Foreskin keratinocyte (primary cell): ENCODE measurements at places on chromosomes 5 and 9. TPM values are rescaled to one million over a fixed set of nuclear protein-coding genes. Genes with fewer than 3 reads are reported as not detected.

Gene OMD
- polyA plus RNA-seq = not detected in 2 replicates

DNA sequence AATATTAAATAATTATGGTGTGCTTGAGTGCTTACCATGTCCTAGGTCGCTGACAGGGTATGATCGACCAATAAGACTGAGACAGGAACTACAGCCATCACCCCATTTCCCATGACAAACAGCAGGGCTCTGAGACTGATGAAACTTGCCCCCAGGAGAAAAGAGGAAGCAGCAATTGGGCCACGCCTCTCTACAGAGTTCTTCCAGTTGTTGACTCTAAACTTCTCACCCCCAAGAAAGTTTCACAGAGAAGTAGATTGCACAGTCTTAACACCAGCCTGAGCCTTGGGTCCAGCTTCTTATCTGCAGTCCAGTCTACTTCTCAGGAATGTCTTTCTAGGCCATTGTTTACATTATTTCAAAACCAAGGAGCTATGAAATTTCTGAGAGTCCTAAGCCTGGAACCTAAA, 182.2 kb upstream of the ANKRD55 start:
- no peak for DNase-seq

Gene OR13C9
- not detected in 2 replicates for polyA plus RNA-seq

Gene RLN2
- 1.6 and 1.8 TPM in 2 replicates for polyA plus RNA-seq

Gene HACD4
- 2.7 and 3.6 TPM in 2 replicates for polyA plus RNA-seq

GRCh38 chr9:71676460-71676859, 91.9 kb downstream of the CEMIP2 start:
- DNase-seq = no peak

DNA sequence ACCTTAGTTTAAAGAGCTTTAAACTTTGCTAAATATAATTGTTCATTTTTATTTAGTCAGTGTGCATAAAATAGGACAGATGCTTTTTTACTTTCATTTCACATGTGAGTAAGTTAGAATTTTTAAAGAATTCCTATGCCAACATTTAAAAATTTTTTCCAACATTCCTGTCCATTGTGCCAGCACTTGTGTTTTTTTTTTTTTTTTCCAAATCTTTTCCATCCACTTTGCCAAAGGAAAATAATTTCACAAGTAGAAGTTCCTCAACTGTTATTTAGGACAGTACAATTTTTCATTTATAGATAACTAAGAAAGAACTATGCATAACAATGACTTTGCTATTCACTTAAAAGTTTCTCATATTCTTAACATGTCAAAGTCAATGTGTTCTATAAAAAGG, 189.5 kb downstream of the ADAMTS6 start:
- DNase-seq = no peak

DNA sequence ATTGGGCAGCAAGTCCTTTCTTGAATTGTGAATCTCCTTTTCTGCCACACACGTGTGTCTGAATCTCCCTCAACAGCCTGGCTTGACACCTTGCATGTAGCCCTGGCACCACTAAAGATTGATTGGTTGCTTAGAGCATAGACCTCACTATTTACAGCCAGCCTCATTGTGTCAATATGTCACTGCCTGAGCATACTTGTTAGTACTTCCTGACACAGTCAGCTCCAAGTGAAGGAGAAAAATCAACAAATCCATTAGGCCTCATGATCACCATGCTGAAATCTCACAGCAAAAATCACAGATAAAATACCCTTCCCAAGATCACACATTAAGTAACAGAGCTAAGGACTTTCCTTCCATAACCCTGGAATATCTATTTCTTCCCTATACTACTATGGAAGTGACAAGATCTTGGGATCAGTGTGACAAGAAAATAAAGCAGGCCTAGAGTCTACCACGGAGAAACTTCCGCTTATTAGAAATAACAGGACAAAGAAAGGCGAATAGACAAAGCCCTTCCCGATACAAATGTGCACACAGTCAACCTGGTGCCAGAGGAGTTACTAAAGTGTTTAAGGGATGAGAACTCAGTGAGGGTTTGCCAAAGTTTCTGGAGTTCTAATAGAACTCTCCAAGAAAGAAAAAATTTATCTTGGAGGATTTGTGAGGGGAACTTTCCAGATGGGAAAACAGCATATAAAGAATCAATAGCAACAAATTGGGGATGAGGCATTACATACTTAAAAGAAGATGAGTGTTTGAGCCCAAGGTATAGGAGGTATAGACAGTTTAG, 5.6 kb upstream of the ARL15 start:
- DNase-seq = no peak

DNA sequence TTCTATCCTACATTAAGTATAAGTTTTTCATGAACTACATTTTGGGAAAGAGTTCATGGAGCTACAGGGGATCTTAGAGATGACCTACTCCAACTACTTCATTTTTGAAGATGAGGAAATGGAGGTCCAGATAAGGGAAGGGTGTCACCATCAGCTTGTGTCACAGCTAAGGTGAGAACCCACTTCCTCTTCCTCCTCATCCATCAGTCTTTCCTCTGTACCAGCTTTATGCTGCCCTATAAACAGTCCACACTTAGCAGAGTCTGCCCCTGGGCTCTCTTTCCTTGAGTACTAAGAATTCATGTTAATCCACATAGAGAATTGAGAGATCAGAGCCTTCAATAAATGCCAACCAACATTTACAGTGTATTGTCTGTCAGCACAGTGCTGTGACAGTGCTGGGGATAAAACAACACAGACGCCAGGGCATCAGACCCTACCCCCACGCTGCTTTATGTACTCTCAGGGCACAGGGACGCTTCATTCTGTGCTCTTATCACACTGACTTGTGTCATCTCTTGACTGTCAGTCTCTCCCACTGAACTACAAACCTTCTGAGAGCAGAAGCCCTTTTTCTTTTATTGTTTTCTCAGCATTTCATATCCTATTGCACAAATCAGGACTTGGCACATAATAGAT, 22.1 kb downstream of the ADRB2 start:
- DNase-seq = no peak

DNA sequence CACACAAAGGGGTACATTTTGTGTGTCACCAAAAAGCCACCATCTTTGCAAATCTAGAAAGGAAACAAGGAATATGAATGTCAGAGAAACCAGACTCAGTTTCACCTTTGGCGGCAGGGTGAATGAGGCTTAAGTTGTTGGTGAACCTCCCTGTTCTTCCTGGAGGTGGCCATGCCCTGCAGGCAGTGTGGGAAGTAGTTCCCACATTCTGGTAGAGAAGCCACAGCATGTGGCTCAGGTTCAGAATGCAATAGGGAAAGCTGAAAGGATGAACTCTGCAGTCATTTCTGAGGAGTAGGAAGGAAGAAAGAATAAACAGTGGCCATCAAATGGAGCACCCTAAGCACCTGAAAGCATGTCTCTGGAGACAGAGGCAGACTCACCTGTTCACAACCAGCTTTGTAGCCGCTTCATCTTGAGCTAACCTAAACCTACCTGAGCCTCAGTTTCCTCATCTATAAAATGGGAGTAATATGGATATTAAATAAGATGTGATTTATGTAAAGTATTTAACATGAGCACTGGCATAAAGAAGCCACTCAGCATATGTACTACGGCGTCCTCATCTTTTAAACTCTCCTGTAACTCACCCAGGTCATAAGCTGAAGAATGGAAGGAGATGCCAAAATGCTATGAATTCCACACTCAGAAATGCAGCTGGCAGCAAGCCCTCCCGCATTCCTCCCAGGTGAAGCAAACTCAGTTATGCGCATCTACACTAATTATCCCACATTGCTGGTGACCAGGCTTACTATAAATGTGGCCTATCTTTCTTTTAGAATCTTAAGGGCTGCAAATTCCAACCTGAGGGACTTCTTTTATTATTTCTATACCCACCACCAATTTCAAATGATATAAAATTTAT, 86.0 kb downstream of the ZNF608 start:
- DNase-seq = peak; percentile 86

DNA sequence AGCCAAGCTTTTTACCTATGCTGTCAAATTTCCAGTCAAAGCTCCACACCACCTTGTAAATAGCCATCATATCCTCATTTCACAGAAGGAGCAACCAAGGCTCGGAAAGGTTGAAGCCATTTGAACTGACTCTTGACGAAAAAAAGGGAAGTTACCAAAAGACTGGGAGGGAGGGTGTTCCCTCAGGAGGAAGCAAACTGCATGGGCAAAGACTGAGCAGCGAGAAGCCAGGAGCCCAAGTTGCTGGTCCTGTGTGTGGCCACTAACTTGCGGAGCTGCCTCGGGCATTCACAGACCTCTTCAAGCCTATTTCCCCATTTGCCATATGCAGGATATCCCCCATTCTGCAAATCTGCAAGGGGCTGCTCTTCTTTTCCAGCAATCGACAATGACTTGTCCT, 37.4 kb downstream of the TTLL11 start:
- DNase-seq = no peak

DNA sequence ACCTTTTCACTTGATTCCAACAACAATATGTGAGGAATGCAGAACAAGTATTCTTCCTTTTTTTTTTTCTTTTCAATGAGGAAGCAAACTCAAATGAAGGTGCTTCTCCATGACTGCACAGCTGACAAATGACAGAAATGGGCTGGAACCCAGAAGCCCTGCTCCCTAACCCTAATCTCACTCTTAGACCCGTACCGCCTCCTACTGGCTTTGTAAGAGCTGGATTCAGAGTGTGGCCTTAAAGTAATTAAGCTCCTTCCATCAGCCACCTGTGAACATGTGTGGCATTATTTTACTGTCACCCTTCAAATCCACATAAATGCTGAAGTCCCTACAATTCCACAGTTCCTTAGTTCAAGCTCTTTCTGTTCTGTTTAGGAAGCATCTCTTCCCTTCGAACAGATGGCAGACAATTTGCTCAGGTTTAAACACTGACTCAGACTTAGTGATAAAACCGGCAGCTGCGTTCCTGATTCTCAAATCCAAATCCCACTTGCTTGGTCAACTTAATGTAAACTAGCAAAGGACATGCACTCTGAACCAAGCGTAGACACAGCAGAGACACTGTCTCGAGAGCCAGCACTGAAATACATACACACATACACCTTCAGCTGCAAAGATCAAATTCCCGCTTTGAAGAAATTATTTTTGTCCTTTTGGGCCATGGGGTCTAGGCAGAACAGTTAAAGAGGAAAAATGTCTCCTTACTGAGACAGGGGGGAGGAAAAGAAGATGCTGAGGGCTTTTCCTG, 316.7 kb upstream of the TLE4 start:
- no peak for DNase-seq

GRCh38 chr5:39419796-39420195, 5.0 kb downstream of the DAB2 start:
- DNase-seq = no peak

- DNase-seq = no peak
These were observed 1.0 kb downstream of the AGTPBP1 start for GRCh38 chr9:85740787-85741094.

Gene MYOZ3
- 0.33 and 0.35 TPM in 2 replicates for polyA plus RNA-seq

- no peak for DNase-seq
These were observed 95.3 kb downstream of the PRELID2 start for GRCh38 chr5:145739843-145740242.

- DNase-seq = no peak
These were observed 163.8 kb downstream of the TMEM38B start for GRCh38 chr9:105858006-105858690.

- no peak for DNase-seq
These were observed 35.3 kb upstream of the ICE1 start for GRCh38 chr5:5387192-5387591.

GRCh38 chr9:4106760-4107143, 193.1 kb downstream of the GLIS3 start:
- no peak for DNase-seq

DNA sequence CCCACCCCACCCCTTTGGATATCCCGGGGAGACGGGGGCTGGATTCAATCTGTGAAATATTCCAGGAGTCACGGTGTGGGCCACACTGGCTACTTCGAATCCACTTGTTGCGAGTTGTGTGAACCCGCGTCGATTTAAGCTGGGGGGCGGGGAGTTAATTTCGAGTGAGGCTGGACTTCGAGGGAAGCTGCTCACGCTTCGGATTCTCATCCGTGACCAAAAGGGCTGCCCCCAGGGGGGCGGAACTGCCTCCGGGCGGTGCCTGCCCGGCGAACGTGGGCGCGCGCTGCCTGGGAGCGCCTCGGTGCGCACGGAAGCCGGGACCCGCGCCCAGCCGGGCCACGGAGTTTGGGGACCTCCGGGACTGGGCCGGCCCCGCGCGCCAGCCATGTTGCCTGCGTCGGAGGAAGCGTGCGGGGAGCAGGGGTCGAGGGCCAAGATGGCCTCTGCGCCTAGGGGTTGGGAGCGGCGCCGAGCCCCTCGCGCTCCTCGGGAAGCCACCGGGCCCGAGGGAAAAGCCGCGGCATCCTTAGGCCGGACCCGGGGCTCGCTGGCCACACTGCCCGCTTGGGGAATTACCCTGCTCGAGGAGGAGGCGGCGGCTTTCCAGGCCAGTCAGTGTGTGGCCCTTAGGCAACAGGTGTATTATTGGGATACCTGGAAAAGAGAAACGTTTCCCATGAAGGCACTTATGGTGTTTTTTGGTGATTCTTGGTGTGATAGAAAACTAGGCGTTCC, 975 bp downstream of the OCLN start:
- DNase-seq = no peak

GRCh38 chr5:9524941-9525340, 20.9 kb downstream of the SEMA5A start:
- no peak for DNase-seq

Gene WDR38
- not detected in 2 replicates for polyA plus RNA-seq

- DNase-seq = peak; percentile 94
These were observed 112.7 kb upstream of the IQGAP2 start for GRCh38 chr5:76290321-76290757.

- no peak for DNase-seq
These were observed 116.3 kb upstream of the EPB41L4A start for GRCh38 chr5:112535356-112535755.

Gene IL5
- not detected in 2 replicates for polyA plus RNA-seq

DNA sequence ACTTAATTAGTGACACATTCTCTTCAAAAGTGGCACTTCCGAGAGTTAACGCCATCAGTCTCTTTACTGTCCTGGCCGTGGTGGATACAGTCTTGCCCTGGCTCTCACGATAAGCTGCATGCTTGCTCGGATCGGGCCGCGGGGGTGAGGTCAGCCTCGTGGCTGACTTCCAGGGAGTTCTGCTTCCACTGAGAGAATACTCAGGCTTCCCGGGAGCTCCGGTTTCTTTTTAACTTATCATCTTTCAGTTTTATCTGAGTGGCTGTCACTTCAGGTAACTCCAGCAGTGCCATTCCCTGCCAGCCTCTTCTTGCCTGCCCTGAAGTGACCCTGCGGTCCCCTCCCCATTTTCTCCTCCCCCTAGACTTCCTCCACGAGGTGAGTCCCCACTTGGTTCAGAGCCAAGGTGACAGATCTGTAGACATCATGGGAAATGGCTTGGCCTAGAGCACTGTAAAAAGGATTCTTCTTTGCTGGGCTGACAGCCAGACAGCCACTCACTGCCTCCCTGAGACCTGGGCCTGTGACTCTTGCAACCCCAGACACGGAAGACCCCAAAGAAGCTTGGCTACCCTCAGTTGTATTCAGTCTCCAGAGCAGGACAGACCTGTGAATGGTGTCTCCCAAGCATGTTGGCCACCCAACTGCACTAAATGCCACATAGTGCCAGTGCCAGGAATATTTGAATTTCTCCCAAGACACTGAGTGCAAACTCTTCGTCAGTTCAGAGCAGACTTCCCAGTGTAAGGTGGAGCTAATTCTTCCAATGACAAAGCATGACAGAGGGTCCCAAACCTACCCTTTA, 95.1 kb downstream of the DAPK1 start:
- DNase-seq = no peak

Gene CCL27
- 1.2 and 2.5 TPM in 2 replicates for polyA plus RNA-seq

- DNase-seq = peak; percentile 87
These were observed 76.3 kb upstream of the PTGER4 start for GRCh38 chr5:40603378-40603777.

GRCh38 chr5:171647043-171647903, 138.3 kb upstream of the SMIM23 start:
- DNase-seq = peak; percentile 59
